ENCODE measurements at places on chromosomes 2 and 18.

- DNase-seq, result no peak
Measured at GRCh38 chr2:15115776-15116175, 445.4 kb downstream of the NBAS start.

DNA sequence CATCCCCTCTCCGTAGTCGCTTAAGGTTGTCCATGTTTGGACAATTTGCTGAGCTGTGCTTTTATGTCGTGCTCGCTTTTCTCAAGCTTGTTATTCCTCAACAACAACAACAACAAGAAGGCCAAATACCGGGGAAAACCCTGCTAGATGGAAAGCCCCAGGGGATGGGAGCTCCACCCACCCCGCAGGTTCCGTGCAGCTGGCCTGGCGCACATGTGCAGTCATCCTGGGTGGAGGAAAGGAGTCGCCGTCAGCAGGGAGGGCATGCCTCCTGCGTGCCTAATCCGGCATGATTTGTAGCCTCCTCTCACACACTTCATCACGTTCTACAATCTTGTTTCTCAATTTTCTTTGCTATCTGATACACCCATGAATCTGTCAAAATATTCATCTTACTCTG, 87.4 kb upstream of the SALL3 start:
- no peak for DNase-seq

DNA sequence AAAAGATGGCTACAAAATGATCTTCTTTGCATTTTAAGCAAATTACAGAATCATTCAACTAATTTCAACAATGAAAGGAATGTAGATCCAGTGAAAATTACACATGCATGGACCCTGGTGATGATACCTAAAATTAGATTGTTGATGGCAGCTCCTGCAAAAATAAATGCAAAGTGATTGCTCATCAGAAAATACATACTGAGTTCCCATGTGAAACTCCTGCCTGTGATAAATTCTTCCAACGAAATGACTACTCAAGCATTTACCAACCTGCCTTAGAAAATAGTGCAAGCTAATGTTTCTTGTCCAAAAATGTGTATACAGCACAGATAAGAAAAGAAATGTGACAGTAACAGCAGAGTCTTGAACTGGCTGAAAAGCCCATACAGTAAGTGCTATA, 300.0 kb upstream of the REV1 start:
- no peak for DNase-seq

DNA sequence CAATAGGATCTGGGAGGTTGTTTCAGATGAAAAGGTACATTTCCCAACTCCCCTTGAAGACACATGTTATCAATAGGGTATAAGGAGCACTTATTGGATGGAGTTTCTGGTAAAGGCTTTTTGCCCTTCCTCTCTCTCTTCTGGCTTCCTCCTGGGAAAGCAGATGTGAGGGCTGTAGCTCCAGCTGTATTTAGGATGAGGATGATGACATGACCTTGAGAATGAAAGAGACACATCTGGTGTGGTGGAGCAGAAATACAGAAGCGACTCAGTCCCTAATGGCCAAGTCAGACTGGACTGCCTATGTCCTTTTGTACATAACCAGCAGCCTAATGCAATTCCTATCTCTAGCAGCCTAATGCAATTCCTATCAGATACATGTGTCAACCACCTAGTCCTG, 100.9 kb upstream of the NXPH2 start:
- no peak for DNase-seq

- no peak for DNase-seq
Measured at GRCh38 chr18:37304012-37304680, 261.5 kb downstream of the CELF4 start.

All from RPMI7951 (cell line).